Activated naive CD4-positive, alpha-beta T cell (primary cell): ENCODE measurements at places on chromosomes 5 and 9.

DNA sequence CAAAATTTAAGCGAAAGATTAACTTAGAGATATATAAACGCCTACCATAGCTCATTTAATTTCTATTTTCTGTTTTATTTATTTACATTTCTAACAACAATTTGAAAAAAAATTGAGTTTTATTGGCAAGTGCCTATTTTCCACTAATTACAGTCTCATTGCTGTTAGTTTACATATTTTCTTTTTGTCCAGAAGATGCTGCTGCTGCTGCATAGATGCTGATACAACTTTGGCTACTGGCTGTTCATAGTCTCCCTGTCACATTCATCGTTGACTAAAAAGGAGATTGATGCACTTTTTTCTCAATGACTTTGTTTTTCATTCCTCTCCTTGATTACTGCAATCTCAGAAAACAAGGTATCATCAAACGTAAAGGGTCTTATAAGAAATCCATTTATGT, 235.4 kb downstream of the CDH9 start:
- no peak for DNase-seq

DNA sequence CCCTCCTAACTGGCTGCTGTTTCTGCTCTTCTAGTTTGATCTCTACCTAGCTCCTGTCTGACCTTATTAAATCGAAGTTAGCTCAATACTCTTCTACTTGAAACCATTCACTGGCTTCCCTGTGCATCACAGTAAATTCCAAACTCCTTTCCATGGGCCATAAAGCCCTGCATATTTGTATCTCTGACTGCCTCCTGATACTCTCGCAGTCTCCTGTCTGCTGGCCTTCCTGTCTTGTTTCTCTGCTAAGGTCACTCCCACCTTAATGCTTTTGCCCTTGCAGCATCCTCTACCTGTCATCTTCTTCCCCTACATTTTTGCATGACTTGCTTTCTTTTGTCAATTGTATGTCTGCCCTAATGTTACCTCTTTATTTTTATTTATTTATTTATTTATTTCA, 44.8 kb downstream of the SNCAIP start:
- DNase-seq = no peak

DNA sequence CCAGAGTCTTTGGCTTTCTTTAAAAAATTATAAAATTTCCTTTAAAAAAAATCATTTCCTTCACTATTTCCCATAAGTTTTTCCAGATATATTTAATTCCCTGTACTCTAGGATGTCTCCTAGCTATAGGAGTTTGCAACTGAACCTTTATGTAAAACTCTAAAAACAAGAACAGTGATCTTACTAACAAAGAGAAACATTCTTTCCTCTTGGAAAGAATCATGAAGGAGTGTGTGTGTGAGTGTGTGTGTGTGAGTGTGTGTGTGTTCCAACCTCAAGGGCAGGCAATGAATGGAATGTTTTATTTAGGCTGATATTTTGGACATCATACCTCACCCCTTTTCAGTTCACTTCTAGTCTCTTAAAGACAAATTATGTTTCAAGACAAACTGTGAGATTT, 309.2 kb downstream of the CEMIP2 start:
- no peak for DNase-seq

- no peak for DNase-seq
Observed at GRCh38 chr9:76902395-76902794, 3.5 kb downstream of the PRUNE2 start.

- DNase-seq = no peak
Observed at GRCh38 chr9:30713243-30713642, 1671.2 kb upstream of the ACO1 start.

DNA sequence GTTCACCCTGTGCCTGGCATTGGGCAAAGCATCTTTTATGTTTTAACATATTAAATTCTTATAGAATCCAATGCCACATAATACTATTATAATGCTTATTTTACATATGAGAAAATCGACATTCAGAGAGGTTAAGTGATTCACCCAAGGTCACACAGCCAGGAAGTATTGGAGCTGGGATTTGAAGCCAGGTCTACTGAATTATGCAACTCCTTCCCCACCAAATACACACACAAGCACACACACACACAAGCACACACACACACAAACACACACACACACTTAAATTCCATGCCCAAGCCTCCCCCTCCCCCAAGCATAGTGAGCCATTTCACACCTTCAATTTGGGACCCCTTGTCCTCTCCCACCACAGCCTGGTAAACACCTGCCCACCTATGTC, 37.4 kb downstream of the UBE2QL1 start:
- DNase-seq = no peak

- DNase-seq = no peak
Observed at GRCh38 chr5:165981671-165982070, 2309.8 kb upstream of the WWC1 start.

- no peak for DNase-seq
Observed at GRCh38 chr9:32704343-32704742, 68.9 kb upstream of the TAF1L start.

GRCh38 chr5:158020555-158021418, 161.8 kb upstream of the CLINT1 start:
- no peak for DNase-seq

DNA sequence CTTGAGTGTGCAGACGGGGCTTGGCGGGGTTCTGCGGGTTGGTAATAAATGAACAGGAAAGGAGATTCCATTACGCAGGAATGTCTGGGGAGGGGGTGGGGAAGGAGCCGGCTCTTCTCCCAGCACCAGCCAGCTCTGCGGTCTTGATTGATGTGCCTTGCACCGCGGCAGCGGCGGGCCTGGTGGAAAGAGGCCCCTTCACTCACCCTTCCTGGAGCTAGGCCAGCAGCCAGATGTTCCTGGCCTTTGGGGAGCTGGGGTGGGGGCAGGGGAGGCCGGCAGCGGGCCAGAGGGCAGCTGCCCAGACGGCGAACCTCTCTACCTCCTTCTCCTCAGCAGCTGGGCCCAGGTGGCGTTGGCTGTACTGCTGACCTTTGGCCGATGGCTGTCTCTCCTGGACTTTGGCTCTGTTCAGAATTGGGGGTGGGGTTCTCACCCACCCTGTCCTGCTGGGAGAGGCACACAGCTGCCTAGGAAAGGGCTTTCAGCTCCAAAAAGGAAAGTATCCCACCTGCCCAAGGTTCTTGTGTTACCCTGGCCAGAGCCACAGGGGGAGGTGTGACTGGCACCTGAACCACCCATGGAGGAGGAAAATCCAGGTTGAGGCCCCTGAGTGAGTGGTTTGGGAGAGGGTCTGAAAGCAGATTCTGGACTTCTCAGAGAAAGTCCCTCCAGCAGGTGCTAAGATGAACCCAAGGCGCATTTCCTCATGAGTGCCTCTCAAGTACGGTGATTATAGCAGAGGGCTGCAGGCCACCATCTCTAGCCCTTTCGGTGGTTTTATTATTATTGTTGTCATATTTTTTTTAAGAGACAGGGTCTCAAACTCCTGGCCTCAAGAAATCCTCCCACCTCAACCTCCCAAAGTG, 58.0 kb upstream of the SYNPO start:
- no peak for DNase-seq

DNA sequence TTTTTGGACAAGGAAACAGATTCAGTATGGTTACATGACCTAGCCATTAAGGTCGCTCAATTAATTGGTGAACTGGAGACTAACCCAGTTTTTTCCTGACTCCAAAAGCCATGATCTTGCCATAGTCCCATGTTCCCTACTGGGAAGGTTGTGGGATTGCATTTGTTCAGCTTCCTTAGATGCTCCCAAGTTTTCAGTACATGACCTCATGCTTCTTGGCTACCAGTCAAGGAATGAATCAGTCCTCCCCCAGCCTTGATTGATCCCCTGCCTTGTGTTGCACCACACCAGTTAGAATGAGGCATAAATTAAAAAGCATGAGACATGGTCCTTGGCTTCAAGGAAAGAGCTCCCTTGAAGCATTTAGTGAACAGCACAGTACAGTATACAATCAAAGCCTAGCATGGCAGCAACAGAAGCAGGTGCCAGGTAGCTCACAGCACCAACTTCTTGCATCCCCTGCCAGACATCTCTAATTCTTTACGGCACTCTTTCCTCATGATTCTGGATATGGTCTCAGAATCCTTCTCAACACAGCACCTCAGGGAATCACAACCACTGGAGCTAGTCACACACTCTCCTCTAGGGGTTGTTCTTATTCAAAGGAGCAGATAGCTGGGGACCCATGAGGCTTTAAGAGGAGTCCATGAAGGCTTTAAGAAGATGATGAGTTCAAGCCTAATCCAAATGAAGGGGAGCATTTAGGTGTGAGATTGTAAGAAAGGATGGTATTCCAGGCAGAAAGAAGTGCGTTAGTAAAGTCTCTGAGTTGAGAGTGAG, 295.5 kb upstream of the CLINT1 start:
- DNase-seq = no peak

- DNase-seq = peak; percentile 48
Observed at GRCh38 chr9:131264231-131264630, 12.1 kb downstream of the FAM78A start.

GRCh38 chr9:89309166-89309565, 1.8 kb upstream of the CKS2 start:
- no peak for DNase-seq

DNA sequence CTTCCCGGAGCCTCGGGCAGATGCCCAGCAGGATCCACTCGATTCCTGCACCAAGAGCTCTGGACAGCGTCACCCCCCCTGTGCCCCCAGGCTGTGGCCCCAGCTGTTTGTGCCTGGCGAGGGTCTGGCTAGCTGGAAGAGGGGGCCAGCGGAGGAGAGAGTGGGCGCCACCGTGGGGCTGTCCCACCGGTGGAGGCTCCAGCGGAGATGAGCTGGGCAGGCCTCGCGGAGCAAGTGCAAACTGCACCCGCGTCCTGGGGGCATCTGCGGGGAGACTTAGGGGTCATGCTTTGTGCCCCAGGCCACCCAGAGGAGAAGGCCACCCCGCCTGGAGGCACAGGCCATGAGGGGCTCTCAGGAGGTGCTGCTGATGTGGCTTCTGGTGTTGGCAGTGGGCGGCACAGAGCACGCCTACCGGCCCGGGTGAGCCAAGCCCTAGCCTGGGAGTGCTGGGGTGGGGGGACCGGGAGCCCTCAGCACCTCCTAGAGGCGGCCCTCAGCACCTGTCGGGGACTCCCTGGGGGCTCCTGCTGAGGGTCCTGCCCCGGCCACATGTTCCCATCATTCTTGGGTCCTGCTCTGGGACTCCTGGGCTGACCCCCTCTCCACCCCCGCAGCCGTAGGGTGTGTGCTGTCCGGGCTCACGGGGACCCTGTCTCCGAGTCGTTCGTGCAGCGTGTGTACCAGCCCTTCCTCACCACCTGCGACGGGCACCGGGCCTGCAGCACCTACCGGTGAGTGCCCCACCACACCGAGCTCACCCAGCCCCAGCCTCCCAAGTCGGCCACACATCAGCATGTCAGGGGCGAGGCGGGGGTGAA, 5.4 kb downstream of the EGFL7 start:
- DNase-seq = no peak

DNA sequence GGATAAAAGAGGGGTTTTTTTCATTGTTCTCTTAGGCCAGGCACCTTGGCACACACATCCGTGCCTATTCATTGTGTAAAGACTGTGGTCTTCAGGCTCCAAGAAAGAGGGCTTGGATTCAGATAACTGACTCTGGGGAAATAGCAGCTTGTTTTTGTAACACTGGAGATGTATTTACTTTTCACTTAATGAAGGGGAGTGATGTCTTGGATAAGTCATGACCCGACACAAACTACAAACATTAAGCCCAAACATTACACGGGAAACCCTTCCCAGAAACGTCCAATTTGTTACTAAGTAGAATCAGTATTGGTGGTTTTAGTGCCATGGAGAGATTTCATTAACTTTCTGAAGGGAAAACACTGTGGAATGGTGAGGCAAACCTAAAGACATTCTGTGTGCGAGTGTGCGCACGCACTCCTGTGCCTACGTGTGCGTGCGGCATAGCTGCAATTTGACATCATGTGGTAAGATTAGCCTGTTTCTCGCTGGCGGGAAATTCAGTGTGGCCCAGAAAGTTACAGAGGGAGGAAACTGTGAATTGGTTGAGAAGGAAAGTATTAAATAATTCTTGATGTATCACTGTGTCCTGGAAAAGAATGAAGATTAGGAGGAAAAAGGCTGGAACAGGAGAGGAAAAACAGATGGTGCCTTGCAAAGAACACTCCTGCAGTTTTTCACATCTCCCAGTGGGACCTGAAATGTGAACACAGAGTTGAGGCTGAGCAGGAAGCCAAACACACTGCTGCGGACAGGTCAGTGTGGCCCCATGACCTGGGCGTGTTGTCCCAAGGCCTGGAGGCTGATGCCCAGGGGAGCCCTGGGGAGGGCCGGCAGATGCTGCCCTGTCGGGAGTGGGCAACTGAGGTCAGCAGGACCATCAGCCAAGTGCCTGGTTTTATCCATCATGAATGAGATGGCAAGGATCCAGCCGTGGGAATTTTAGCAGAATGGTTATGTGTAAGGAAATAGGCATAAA, 108.5 kb downstream of the GAS1 start:
- no peak for DNase-seq

DNA sequence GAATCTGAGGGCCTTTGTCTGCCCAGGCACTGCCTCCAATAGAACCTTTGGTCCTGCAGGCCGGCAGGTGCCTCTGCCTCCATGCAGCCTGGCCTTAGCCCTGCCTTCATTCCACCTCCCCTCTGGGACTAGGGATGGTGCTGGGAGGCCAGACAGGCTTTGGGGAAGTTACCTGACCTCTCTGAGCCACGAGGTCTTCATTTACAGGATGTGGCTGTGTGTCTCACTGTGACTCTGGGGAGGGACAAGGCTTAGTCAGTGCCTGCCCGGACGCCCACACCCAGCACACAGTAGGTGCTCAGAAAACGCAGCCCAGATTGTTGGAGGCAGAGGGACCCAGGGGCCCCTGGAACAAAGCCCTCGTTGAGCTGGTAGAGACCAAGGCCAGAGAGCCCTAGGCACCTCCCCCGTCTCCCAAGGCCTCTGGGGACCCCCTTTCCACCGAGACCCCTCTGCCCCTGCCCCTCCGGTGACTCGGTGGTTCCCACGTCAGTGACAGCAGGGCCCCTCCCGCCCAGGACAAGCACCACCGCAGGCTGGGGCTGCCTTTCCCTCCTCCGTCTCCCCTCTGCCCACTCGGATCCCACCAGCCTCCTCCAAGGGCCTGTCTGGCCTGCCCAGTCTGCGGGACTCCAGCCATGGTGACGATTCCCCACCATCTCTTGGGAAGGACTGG, 46.9 kb upstream of the EGFL7 start:
- DNase-seq = no peak
